ENCODE measurements at places on chromosomes 2 and 18.
A peak's percentile ranks its signal among the peaks of the same experiment; 100 is the strongest.

- no peak for DNase-seq
Observed at GRCh38 chr2:226052772-226053416, 653.4 kb downstream of the NYAP2 start.

DNA sequence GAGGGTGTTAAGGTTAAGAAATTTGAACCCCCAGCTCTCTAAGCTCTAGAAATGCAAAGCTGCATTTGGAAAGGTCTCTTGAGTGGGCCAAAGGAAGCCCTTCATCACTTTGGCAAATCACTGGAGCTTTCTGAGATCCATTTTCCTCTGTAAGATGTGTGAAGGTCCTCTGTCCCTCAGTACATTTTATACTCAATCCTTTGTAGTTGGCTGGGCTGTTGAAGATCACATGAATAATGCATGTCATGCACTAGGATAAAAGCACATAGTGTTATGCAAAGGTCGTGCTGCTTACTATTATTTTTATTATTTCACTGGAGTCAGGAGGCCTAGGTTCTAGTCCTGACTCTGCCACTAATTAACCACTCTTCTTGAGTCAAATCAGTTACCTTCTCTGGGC is 124.9 kb downstream of the FSHR start:
- DNase-seq, result no peak

DNA sequence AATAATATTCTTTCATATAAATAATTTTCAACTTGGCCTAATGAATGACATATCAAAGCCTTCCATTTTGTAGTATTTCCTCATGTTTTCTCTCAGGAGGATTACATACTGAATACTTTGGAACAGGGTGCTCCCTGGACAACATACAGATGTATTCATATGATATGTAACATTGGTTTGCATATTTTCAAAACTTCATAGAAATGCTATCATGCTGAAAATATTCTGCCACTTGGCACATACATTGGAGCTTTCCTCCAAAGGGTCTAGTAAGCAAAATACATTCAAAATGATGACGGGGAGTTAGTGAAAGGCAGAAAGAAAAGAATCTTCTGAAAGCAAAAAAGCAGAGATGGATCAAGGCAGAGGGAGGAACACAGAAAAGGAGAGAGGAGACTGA is 38.1 kb upstream of the RTN4 start:
- DNase-seq, result peak; percentile 58

DNA sequence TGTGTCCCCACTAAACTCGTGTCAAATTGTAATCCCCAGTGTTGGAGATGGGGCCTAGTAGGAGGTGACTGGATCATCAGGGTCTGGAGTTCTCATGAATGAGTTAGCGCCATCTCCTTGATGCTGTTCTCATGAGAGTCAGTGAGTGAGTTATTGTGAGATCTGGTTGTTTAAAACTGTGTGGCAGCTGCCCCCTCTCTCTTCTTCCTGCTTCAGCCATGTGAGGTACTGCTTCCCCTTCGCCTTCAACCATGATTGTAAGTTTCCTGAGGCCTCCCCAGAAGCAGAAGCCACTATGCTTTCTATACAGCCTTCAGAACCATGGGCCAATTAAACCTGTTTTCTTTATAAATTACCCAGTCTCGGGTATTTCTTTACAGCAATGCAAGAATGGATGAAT is 50.4 kb downstream of the AP1S3 start:
- DNase-seq, result no peak
